ENCODE measurements at places on chromosomes 2 and 18.

DNA sequence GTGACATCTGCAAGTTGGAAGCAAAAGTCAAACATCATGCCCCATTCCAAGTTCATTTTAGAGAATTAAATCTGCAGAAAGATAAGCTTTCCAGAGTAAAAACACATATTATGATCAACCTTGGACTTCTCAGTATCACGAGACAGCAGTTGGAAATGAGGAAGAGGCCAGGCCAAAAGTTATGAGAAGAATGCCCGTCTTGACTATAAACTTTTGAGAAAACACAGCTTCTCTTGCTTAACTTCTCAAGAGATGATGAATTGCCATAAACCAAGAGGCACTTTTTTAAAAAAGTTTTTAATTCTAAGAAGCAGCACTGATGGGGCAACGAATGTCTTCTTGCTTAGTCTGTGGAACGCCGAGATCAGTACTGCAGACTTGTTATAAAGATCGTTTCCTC, 52.6 kb upstream of the NFU1 start:
- H3K36me3 ChIP-seq: peaks cover 19% of the 10 kb centered on the region
- H3K4me3 ChIP-seq: no peak overlapping the region
- no peaks in the 10 kb centered on the region for H3K27me3 ChIP-seq
- H3K27ac ChIP-seq: no peak overlapping the region

GRCh38 chr18:48940854-48941611, 9.7 kb downstream of the SMAD7 start:
- no peak overlapping the region for H3K4me3 ChIP-seq
- H3K27ac ChIP-seq: peak overlapping the region; percentile 99
- peaks cover 28% of the 10 kb centered on the region for H3K36me3 ChIP-seq
- DNase-seq: no peak
- no peaks in the 10 kb centered on the region for H3K27me3 ChIP-seq
- peaks cover 100% of the 10 kb centered on the region for H3K4me1 ChIP-seq

GRCh38 chr2:40332191-40332826, 119.6 kb downstream of the SLC8A1 start:
- peak overlapping the region; percentile 75 for H3K27ac ChIP-seq
- no peak for DNase-seq
- H3K4me3 ChIP-seq: no peak overlapping the region
- H3K27me3 ChIP-seq: no peaks in the 10 kb centered on the region
- H3K36me3 ChIP-seq: no peaks in the 10 kb centered on the region
- H3K4me1 ChIP-seq: peaks cover 33% of the 10 kb centered on the region

DNA sequence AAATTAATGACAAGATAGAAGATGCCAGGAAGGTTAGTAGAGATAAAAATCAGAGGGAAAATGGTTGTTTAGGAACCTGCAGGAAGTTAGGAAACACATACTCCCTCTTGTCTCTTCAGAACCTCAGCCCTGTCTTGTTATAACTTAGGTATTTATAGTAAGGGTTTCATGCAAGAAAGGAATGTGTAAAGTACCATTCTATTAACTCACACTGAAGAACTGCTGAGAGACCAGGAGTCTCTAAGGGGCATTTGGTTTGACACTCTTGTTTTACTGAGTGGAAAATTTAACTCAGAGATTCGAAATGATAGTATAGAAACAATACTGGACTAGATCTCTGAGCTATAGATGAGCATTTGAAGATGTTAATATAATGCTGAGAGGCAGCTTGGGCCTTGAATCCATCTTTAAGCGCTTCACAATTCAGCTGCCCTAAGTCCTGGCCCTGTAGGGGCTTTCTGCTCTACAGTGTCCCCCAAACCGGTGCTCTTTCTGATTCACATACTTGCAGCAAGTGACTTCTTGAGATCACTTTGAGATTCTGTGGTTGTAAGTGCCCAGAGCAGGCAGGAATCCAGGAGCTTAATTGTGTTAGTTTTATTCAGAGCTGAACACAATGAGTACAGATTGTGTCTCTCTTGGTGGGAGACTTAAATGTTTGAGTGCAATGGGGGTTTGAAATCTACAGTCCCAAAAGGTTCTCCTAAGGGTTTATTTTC, 235.0 kb upstream of the RGPD4 start:
- no peak for DNase-seq
- no peak overlapping the region for H3K4me3 ChIP-seq
- H3K4me1 ChIP-seq: no peaks in the 10 kb centered on the region
- H3K27ac ChIP-seq: no peak overlapping the region
- no peaks in the 10 kb centered on the region for H3K36me3 ChIP-seq

GRCh38 chr2:118525346-118525745, 322.1 kb downstream of the EN1 start:
- DNase-seq: no peak
- H3K27me3 ChIP-seq: peaks cover 1% of the 10 kb centered on the region
- H3K27ac ChIP-seq: no peak overlapping the region
- no peaks in the 10 kb centered on the region for H3K36me3 ChIP-seq
- no peak overlapping the region for H3K4me3 ChIP-seq
- peaks cover 4% of the 10 kb centered on the region for H3K4me1 ChIP-seq

- peaks cover 17% of the 10 kb centered on the region for H3K4me1 ChIP-seq
- no peak for DNase-seq
- H3K36me3 ChIP-seq: no peaks in the 10 kb centered on the region
- no peak overlapping the region for H3K4me3 ChIP-seq
- no peak overlapping the region for H3K27ac ChIP-seq
Observed at GRCh38 chr2:45670646-45671045, 19.2 kb downstream of the PRKCE start.

GRCh38 chr2:238921681-238922319, 73.9 kb downstream of the TWIST2 start:
- DNase-seq: no peak
- H3K36me3 ChIP-seq: no peaks in the 10 kb centered on the region
- H3K4me1 ChIP-seq: no peaks in the 10 kb centered on the region
- H3K27ac ChIP-seq: no peak overlapping the region
- H3K4me3 ChIP-seq: no peak overlapping the region

- DNase-seq: no peak
- no peaks in the 10 kb centered on the region for H3K36me3 ChIP-seq
- no peak overlapping the region for H3K27ac ChIP-seq
- no peak overlapping the region for H3K4me3 ChIP-seq
Observed at GRCh38 chr18:8469544-8470130, 139.6 kb upstream of the RAB12 start.

DNA sequence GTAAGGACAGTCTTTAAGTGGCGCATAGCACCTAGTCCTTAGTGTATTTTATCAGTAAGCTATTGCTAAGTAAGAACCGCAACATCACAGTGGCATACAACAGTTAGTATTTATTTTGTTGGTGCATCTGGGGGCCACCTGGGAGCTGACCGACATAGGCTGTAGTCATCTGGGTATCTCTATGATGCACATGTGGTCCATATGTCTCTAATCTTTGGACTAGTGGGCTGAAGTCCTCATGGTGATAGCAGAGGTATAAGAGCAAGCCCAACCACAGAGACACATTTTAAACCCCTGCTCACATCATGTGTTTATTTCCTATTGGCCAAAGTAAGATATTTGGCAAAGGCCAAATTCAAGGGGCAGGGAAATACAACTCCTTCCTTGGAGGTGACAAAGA, 2.9 kb downstream of the CAMKMT start:
- H3K27me3 ChIP-seq: no peaks in the 10 kb centered on the region
- H3K27ac ChIP-seq: no peak overlapping the region
- peaks cover 19% of the 10 kb centered on the region for H3K4me1 ChIP-seq

DNA sequence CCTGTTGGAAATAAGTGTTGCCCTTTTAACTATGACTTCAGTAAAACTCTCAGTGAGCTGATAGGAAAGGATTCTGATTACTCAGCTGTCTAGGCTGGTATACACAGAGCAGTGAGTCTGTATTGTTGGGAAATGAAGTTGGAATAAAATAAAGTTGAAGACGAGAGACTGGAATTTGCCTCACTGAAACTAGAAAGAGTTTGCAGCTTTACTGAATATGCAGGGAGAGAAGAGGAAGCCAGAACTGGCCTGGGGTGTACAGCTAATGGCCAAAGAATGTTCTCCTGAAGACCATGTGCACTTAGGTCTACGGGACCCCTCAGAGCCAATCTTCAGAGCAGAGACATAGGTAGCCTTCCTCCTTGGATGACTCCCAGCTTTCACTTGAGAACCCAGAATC, 26.5 kb downstream of the EIF4E2 start:
- no peaks in the 10 kb centered on the region for H3K27me3 ChIP-seq
- H3K27ac ChIP-seq: no peak overlapping the region
- H3K4me1 ChIP-seq: no peaks in the 10 kb centered on the region
- H3K4me3 ChIP-seq: no peak overlapping the region

GRCh38 chr18:523561-523960, 23.1 kb upstream of the COLEC12 start:
- no peak for DNase-seq
- H3K27ac ChIP-seq: no peak overlapping the region
- no peaks in the 10 kb centered on the region for H3K36me3 ChIP-seq
- no peaks in the 10 kb centered on the region for H3K27me3 ChIP-seq
- H3K4me3 ChIP-seq: no peak overlapping the region
